ENCODE measurements at places on chromosomes 5 and 9.

- DNase-seq: no peak
These were observed 108.9 kb downstream of the GDNF start for GRCh38 chr5:37730896-37731455.

GRCh38 chr9:78261403-78262001, 25.6 kb downstream of the CEP78 start:
- DNase-seq: no peak

DNA sequence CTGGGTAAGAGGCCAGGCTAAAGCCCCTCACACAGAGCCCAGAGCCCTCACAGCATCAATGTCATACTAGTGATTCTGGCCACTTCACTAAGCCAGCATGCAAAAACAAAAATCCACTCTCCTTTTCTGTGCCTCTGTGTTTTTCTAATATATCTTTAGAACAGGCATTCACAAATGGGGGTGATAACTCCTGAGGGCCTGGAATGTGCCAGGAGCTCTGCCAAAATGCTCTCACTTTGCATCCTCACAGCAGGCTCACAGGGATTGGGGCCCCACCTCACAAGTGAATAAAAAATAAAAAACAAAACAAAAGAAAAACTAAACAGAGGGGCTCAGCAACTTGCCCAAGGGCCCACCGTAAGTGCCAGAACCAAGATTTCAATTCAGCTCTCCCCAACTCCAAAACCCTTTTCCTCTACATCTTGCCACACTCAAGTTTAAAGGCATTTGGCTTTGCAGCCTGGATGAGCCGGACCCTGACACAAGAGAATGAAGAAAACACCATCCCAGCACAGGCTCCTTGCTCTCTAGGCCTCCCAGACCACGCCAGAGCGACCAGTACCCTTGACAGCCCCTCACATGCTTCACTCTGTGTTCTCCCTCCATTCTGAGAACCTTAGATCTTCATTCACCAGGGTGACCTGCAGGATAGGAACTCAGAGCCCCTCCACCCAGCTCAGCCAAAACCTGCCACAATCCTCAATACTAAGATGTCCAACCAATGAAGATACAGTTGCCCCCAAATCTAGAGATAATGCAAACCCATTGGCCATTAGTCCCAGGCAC, 51.3 kb downstream of the SAXO1 start:
- DNase-seq: no peak

- no peak for DNase-seq
These were observed 72.3 kb downstream of the PAX5 start for GRCh38 chr9:36961561-36962325.

- peak; percentile 7 for DNase-seq
These were observed 2.5 kb upstream of the RABL6 start for GRCh38 chr9:136805207-136805740.

DNA sequence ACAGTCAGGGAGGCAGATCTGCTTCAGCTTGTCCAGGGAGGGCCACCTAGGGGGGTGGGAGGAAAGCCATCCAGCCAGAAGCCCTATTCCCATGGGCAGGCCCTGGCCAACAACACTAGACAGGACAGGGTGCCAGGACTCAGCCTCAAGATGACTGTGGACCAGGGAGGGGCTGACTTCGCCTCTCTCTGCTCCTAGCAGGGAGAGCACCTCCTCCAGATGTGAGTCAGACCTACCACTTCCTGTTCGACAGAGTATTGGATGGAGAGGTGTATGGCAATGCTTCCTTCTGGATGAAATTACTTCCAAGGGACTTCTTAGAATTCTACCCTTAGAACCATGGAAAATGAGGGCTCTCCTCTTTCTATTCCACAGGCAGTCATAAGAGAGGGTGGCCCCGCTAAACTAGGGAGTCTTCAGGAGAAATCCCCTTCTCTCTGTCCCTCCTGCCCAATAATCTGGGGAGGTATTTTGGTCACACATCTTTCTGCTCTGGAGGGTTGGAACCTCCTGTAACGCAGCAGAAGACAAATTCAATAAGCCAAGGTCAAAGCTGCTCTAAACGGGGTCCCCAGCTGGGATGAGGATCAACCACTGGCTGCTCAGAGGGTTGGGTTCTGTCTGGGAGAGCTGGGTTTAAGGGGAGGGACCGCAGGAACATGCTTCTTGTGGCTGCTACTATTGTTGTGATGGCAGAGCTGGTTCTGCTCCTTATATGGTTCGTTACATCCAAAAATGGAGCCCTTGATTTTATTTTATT, 23.2 kb upstream of the RCL1 start:
- no peak for DNase-seq

DNA sequence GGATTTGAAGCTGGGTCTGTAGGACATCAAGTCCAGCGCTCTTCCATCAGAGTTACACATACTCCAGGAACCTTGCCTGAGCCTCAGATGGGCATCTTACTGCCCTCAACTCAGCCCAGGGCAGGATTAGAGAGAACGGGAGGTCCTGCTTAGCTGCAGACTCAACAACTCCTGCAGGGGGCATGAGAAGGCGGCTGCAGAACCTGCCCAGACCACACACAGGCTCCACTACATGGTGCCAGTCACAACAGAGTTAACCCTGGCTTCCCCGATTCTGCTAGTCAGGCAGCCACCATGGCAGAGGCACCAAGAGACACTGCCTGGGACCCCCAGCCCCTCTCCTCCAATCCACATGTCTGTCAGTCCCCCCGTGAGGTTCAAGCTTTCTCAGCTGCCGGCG, 23.9 kb upstream of the CPLX2 start:
- DNase-seq: no peak

GRCh38 chr9:110650261-110650660, 18.3 kb upstream of the MUSK start:
- DNase-seq: no peak

GRCh38 chr9:71781391-71781790, 13.1 kb upstream of the CEMIP2 start:
- DNase-seq: no peak

DNA sequence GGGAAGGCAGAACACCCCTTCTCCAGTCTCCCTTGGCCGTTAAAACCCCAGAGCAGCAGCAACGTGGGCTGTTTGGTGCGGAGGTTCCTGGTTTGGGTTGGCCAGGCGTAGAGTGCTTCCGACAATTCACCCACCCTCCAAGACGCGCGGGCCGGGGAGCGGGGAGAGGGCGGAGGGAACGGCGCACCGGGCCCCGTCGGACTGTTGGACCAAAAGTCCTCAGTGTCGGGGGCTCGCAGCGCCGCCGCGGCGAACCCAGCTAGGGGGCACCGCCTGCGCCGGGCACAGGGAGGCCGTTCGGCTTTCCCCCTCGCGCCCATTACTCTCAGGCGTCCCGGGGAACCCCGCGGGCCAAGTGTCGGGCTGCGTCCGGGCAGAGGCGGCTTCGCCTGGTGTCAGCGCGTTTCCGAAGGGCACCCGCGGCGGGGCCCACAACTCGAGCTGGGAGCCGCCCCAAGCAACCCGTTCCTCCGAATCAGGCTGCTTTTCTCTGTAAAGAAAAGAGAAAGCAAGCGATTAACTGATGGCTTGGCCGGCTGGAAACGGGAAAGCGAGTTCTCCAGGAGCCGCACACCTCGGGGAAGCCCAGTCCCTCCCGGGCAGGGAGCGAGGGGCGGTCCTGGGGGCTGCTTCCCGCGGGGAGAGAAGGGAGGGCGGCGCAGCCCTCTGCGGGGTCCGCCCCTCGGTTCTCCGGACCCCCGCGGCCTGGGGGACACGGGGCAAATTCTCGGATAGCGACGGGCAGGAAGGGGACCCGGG, 145.5 kb downstream of the ERCC6L2 start:
- DNase-seq: peak; percentile 58

GRCh38 chr5:11105696-11106095, 344.7 kb upstream of the DAP start:
- no peak for DNase-seq

- no peak for DNase-seq
These were observed 42.1 kb downstream of the CACNA1B start for GRCh38 chr9:137919649-137920141.

All from CD4-positive, alpha-beta T cell treated with Interleukin-15 for 1 hour (primary cell).